ENCODE measurements at places on chromosomes 11 and 22.

- DNase-seq = no peak
Measured at GRCh38 chr22:20647586-20648305, 126.2 kb upstream of the SERPIND1 start.

- DNase-seq = no peak
Measured at GRCh38 chr11:124748481-124749343, 3.3 kb downstream of the VSIG2 start.

DNA sequence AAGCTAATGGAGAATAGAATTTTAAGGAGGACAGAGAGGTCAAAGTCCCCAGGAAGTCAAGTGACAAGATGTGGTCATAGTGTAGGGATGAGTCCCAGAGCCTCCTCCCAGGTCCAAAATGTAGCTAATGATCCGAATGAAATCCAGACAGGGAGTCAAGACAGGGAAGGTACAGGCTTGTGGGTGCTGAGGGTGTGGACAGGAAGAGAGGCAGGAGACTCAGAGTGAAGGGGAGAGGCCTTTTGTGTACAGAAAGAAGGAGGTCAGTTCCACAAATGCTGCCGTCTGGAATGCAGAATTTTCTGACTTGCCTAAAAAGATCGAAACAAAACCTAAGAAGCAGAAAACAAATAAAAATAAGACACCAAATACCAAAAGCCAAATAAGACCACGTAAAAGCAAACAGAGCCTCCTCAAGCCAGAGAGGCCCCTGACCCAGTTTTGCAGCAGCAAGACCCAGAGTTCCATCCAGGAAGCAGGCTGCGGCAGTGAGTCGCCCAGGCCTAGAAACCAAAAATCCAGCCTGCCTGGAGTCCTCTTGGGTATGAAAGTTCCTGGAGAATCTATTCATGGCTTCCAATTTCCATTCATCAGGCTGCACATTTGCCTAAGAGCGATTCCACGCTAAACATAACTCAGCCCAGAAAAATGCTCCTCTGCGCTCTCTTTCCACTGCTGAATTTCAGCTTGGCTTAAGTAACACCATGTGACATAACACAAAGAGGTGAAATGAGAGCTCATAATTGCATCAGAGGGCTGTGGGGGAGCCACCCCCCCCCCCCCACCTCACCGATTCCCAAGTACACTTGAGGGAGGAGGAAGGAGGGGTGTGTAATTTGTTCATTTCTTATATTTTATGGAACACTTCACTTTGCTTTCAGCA is 71.2 kb downstream of the KIRREL3 start:
- DNase-seq = no peak

DNA sequence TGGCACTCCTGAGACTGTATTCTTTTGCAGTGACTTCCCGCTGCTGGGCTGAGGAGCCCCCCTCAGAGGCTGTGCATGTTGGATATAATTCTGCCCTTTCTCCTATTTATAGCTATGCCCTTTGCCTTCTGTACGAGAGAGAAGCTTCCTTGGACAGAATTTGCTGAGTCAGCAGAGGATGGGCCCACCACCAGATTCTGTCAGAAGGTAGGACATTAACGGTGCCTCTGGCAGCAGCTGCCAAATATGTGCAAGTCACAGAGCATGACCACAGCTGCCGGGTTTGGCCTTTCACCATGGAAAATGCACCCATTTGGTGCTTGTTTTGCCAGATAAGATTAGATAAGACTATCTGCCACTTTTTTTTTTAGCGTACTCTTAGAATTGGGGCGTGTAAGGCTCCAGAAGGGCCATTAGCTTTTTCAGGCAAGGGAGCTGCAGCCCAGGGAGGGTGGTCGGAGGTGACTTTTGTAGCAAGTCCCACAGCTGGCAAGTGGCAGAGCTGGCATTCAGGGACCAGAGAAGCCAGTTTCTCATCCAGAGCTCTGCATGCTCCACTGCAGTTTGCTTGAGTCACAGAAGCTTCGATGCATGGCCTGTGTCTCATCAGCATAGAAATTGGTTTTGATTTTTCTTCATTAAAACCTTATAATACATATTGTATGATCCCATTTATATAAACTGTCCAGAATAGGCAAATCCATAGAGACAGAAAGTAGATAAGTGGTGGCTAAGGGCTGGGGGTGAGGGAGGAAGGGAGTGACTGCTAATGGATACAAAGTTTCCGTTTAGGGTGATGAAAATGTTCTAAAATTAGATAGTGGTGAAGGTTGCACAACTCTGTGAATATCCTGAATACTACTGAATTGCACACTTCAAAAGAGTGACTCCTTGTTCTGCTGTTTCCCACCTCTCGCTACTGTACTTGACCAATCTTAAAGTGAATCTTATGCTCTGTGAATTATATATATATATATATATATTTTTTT is 15.8 kb downstream of the UPB1 start:
- DNase-seq = no peak

DNA sequence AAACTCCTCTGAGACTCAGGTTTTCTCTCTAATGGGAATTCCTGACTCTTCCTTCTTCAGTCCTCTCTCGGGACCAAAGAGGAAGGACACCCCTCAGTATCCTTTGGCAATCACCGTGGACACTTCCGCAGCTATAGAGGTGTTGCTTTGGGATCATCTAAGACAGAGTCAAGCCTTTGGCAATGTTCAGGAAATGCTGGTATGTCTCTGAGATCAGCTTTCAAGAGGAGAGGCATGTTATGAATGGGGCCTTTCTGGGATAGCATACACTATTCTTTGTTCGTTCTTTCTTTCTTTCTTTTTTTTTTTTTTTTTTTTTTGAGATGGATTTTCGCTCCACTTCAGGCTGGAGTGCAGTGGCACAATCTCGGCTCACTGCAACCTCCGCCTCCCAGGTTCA is 14.2 kb upstream of the OLFML1 start:
- no peak for DNase-seq
